NCI-H2107 (cell line): ENCODE measurements at places on chromosomes 7 and 10.

DNA sequence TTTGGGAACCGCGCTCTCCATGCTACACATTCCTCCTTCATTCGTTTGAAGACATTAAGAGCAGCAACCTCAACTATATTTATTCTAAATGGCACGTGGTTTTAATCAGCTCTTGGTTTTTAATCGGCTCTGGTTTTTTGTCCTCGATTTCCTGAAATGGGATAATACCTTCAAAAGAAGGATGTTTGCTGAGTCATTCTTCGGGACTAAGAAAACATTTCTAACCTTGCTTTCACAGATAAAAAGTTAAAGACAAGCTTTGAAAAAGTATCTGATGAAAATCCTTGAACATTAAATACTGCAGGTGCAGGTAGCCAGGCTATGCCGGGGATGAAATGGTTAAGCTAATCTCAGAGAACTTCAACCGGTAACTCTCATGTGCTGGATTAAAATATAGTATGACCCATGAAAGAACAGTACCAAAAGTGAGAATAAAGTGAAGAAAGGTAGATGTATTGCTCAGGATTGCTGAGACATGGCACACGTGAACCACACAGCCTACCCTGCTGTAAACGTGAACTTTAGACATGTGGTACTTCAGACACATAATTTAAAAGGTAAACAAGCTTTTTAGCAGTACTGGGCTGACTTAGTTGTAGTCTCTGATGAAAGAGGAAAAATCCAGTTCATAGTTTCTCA lies 89.1 kb downstream of the PTPRN2 start:
- no peak for DNase-seq

- no peak for DNase-seq
Measured at GRCh38 chr10:76618641-76619040, 1019.0 kb downstream of the KCNMA1 start.

DNA sequence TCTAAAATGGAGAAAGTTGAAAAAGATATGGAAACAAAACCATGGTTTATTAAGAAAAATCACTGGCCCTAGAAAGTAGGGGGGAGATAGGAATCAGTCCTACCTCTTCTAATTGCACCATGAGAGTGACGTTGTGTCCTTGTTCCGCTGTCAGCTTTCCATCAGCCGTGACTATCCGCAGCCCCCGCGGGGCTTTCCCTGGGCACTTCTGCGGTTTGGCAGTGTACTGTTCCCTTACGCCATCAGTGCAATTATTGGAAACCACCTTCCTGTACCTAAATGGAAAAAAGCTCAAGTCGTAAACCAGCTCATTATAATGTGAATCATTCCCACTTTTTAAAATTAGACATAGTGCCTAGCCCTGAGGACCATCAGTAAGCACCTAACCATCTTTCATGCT lies 512.2 kb downstream of the SORCS1 start:
- no peak for DNase-seq

DNA sequence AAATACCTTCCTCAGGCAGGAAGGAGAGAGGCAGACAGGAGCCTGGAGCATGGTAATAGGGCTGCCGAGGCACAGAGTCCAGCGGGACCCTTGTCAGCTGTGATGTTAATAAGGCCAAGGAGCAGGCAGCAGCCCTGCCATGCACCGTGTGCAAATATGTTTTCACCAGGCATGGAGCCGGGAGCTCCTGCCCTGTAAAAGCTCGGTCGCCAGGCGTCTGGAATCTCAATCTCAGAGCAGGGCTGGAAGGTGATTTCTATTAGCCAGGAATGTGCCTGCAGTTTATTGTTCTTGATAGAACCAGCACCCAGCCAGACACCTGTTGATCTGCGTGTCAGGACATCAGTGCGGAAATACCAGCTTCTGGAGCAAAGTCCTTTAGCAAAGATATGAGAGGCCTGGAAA lies 469.8 kb downstream of the GLRX3 start:
- DNase-seq, result no peak

GRCh38 chr7:118839515-118839914 lies 615.0 kb downstream of the ANKRD7 start:
- DNase-seq, result no peak

GRCh38 chr10:111030042-111030750 lies 46.6 kb upstream of the ADRA2A start:
- DNase-seq, result no peak

- DNase-seq, result no peak
Measured at GRCh38 chr10:22723783-22724182, 9.4 kb upstream of the PIP4K2A start.

DNA sequence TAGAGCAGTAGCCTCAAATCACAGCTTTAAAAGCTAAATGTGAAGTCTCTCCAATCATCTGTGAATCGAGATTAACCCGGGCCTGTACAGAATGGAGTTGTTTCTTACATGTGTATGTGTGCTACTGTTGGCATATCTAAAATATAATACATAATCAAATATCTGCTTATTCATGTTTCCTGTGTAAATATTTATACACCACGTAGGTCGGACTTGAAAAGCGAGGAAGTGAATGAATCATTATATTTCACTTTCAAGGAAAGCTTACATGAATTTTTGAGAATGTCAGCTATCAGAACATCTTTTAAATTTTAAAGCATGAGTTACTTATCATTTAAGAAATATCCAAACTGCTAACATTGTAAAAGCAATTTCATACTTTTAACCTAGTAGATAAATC lies 233.3 kb downstream of the SLC25A13 start:
- DNase-seq, result no peak

DNA sequence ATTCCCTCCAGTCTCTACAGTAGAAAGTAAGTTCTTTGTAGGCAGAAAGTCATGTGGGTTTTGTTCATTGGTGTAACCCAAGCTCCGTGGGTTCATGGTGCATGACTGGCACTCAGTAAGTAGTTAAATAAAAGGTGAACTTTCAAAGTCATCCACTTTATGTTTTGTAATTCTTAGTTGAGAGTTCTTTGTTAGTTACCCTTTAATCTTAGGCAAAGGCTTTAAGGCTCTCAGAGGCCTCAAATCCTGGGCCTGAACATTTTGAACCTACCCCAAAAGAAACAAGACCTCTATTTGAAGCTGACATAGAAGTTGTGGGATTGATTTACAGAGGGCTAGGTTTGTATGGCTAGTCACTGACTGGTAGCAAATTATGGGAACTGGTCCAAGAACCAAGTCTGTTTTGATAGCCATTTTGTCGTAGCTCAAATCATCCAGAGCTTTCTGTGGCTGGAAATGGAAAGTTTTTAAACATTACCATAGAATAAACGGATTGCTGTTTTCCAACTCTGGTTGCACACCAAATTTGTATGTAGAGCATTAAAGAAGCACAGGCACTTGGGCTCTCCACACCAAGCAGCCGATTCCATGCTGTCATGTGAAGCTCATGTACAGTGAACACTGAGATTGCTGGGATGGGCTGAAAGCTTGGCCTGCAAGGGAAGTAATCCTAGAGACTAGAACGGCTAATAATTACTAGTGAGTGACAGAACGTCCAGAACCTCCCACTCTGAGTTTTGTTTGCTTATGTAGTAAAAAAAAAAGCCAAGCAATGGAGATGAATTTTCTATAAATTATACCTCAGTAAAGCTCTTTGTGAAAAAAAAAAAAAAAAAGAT lies 53.5 kb downstream of the DENND11 start:
- DNase-seq, result no peak

DNA sequence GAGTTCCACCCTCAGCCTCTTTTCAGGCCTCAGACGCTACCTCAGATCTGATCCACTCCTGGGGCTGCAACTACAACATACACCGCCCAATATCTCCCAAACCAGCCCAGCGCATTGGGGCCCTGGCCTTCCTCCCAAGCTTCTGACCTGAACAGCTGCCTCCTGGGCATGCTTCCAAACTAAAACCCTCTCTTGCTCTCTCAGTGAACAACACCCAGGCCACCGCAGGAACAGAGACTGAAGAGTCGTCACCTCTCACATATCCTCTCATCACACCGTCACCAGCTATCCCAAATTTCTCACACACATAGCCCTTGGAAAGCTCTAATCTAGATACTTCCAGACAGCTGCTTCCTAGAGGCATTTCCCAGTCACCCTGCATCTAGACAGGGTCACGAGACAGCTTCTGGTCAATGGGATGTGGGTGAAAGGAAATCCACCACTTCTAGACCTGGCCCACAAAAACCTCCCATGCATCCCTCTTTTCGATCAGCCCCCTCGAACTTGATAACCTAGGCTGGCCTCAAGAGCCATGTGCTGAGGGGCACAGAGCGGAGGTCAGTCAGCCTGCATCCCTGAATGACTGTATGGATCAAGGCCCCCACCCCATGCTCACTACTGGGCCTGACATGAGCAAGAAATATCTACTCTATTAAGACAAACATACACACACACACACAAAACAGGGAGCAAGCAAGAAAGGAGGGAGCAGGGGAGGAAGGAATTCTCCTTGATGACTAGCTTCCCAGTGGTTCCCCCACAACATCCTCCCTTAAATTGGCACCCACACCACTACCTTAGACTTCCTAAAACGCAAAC lies 1.8 kb downstream of the PARP12 start:
- peak; percentile 12 for DNase-seq

DNA sequence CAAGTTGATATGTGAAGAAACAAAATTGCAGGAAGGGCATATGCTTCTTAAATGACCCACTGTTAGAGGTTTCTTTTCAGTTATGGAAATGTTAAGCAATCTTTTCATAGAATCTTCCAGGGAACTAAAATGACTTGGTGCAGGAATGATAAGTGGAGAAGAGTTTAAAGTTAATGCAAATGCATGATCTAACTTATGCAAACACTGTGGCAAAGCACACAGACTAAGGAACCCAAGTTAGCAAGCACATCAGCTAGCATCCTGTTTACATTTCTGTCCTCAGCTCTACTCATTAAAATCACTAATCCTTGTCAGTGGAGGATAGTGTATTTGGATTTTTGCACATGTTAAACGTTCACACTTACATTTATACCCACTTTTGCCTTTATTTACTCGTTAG lies 9.3 kb downstream of the CLCN1 start:
- DNase-seq, result no peak

DNA sequence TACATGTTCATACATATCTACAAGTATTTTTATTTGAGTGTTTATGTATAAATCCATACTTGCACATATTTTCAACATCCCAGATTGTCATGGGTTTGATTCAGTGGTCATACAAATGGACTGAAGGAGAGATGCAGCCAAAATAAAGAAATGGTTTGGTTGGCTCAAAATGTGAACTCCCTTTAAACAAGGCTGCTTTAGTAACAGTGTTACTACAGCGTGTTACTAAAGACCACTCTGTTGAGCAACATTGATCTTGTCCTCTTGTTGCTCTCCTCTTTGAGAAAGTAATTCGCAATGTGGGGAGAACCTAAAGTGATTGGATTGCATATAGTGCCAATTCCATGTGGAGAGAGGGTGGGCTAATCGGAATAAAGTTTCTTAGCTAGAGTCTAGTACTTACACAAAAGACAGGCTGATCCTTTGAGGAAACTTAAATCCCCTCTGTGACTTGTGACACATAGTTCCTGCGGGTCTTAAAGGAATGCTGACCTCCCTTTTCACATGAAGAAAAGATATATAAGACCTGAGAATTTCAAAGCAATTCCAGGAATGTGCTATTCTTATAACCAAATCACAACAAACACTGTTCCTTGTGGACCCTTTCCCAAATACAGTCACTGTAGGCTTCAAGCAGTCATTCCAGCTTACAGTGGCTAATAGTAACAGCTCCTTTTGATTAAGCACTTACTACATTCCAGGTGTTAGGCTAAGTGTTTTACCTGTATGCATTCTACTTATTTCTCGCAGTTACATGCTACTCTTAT lies 144.3 kb downstream of the FZD1 start:
- no peak for DNase-seq

DNA sequence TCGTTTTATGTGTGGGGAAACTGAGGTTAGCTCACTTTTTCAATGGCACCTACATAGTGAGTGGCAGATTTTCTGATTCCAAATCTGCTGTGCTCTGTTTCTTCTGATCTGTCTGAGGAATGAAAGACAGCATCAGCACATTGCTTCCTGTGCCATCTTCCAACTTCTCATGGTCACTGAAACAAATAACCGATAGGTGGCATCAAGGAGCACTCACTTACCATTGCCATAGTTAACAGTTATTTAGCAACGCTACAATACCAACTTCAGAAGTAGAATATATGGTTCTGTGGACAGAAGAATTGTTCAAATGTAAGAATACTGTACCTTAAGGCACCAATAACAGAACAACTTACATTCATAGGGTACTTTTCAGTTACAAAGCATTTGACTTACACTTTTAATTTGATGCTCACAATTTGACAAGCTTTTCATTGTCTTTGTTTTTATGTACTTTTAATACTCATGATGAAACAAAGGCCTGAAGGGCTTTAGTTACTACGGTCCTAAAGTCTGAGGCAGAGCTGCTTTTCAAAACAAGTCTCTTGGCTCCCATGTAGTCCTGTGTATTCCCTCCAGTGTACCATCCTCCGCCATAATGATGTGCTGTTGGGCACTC lies 228.9 kb upstream of the TCF7L2 start:
- no peak for DNase-seq

DNA sequence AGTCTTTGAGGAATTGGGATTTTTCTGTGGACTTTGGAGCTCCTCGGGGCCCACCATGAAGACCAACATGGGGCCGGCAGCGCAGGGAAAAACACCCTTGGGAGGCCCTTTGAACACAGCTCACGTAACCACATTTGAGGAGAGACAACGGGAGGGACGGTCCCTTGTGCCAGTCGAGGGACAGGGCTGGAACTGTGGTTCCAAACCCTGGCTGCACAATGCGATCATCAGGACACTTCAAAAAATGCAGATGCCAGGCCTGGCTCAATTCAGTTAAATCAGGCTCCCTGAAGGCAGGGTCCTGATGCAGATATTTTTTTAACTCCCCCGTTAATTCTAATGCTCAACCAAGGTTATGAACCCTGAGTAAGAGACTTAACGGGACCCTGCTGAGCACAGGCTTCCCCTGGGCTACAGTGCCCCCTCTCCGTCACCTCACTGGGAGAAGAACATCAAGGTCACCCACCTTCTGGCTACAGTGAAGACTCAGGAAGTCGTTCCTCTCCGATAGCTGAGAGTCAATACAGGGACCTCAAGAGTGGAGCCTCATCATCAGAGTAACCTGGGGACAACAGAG lies 30.4 kb downstream of the LYZL1 start:
- DNase-seq, result no peak

DNA sequence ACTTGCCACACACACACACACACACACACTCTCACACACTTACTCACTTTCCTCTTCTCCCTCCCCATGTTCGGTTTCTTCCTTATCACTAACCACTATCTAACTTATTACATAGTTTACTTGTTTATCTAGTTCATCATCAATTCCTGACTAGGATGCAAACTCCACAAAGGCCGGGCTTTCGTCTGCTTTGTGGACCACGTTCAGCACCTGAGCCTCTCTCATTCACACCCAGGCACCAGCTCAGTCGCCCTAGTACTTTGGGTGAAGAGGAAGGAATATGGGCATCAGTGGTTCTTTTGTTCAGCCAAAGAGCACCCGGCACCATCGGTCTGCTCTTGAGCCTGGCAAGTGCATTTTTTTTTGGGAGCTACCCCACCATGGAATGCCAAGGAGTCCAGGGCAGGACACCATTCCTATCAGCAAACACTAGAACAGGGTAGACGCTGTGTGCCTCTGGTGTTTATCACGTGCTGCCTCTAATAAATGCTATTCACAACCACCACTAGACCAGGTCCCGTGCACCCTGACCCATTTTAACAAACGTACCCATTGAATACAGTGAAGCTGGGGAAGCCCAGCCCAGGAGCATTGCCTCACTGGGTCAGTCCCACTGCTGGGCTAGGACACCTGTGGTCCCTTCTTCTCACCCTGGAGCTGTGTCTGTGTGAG lies 2.2 kb downstream of the C10orf67 start:
- DNase-seq, result no peak
